H4 (cell line): ENCODE measurements at places on chromosomes 6 and 20. TPM values are rescaled to one million over a fixed set of nuclear protein-coding genes. Genes with fewer than 3 reads are reported as not detected.

DNA sequence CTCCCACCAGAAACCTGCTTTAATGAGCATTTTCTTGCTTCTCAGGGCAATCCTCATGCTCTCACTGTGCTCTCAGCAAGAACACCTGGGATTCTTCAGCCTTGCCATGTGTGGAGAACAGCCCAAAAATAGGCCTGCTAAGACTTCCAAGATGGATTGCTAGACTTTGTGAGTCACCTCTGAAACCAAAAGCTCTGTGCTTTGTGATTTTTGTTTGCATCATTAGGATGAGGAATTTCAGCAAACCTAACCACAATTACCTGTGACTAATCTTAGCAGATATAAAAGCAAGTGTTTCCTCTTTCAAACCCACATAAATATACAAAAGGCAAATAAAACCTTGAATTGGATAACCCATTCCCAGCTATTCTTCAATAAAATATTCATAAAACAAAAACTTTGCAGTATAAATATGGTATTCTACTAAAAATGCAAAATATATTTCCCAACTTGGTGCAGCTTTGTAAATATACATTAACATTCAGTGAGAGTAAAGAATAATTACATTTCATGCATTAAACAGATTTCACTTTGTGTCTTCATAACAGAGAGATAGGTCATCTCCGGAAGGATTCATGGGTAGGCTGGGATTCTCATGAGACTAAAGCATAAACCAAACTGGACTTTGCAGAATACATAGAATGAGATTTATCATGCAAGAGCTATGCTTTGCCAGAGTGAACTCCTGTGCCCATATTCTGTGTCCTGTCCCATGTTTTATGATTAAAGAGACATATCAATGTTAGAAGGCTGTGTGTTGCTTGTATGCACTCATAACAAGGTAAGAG lies 33.5 kb downstream of the TPBG start:
- DNase-seq: peak; percentile 90

- no peak for DNase-seq
Observed at GRCh38 chr6:45537539-45537938, 159.8 kb upstream of the SUPT3H start.

DNA sequence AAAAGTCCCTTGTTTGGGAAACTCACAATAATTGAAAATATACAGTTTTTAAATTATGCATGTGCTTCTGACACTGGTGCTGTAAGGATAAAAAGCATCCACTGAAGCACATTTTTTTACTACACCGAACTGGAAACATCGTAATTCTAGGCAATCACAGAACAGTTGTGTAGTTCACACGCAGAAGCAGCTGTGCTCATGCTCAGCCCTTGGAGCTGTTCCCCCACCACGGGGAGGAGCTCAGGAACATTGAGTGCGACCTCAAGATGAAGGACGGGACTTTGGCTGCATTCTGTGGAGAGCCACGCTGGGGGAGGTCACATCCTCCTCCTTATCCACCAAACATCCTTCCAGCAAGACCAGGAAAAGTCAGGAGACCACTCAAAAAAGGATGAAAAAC lies 466.3 kb upstream of the CDH4 start:
- DNase-seq: no peak

GRCh38 chr20:46006022-46006705 lies 2.5 kb upstream of the MMP9 start:
- no peak for DNase-seq

PI16 gene
- total RNA-seq: not detected in 2 replicates

- no peak for DNase-seq
Observed at GRCh38 chr6:109471105-109471810, 11.8 kb downstream of the ZBTB24 start.

SLC17A5 gene
- total RNA-seq: 6.5 and 11.9 TPM in 2 replicates

- DNase-seq: no peak
Observed at GRCh38 chr20:19141998-19142397, 70.4 kb upstream of the SLC24A3 start.

CENPW gene
- 21.8 and 25.7 TPM in 2 replicates for total RNA-seq

PSORS1C1 gene
- 0.06 and 0.35 TPM in 2 replicates for total RNA-seq

GRCh38 chr20:49569411-49570115 lies 1.6 kb upstream of the PTGIS start:
- DNase-seq: no peak

PPIL6 gene
- total RNA-seq: 1.0 TPM in 1 of 2 replicates, not detected in the other

DNA sequence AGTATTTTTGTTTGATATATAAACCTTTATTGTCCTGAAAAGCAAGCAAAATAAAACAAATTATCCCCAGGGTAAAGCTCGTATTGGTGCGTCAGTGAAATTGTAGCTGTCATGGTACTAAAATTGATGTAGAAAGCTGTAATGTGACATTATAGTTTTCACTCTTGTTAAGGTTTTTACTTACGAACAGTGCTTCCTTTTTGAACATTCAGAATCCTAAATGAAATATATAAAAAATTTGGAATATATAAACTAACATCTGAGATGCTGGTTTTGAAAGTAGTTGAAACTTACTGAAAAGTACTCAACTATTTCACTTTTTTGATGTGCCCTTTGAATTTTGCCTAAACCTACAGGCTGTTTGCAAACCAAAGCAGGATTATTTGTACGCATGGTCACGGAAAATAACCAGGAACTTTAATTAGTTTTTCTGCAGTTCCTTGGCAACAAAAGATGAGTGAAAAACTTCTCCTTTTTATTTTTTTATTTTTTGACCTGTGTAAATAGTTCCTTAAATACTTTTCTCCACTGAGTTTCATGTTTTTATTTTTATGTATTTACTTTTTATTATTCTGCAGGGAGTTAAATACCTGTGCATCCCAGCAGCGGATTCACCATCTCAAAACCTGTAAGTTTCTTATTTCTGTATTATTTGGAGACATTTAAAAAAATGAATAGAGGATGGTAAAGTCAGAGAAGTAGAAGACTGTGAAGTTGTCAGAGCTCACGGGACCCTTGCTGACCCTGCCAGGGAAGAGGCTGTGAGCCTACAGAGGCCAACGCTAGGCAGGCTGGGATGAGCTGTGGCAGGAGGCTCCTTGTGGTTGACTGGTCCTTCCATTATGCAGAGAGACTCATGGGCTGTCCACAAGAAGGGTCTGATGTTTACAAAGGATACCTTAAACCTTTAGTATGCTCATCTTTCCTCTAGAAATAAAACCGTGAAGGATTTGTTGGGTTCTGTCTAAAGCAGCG lies 42.5 kb downstream of the DUSP22 start:
- DNase-seq: no peak

- DNase-seq: no peak
Observed at GRCh38 chr6:13697857-13698256, 13.8 kb downstream of the RANBP9 start.

DNA sequence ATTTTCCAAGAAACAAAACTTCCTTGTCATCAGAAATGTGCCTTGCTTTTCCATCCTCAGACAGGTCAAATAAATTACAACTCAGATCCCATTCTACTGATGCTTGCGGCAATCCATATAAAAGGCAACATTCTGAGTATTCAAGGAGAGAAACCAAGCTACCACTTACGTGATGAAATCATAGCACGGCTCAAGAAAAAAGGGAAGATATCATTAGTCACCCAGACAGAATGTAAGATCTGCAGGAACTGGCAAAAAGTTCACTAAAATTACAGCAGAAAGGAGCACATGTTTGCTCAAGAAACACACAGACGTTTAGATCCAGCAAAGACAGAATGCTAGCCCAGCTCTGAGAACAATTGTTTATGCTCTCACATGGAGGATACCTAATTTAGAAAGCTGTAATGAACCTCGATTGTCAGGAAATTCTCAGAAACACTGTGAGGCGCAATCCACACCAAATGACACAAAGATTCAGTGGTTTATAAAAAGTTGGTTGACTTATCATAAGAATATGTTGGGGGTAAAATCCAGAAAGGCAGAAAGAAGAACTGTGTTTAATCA lies 304.2 kb downstream of the ADGRG6 start:
- DNase-seq: peak; percentile 34

- DNase-seq: peak; percentile 81
Observed at GRCh38 chr6:32952817-32953739, at the start of gene HLA-DMA. Gene HLA-DMA, minus strand, starts transcription at chr6:32953097. Its CDS starts 61 bp downstream, at chr6:32953036.

PLA2G7 gene
- not detected in 2 replicates for total RNA-seq
